ENCODE measurements at places on chromosomes 7 and 10.

- DNase-seq, result peak; percentile 77
Observed at GRCh38 chr10:34731885-34732701, 83.0 kb downstream of the PARD3 start.

DNA sequence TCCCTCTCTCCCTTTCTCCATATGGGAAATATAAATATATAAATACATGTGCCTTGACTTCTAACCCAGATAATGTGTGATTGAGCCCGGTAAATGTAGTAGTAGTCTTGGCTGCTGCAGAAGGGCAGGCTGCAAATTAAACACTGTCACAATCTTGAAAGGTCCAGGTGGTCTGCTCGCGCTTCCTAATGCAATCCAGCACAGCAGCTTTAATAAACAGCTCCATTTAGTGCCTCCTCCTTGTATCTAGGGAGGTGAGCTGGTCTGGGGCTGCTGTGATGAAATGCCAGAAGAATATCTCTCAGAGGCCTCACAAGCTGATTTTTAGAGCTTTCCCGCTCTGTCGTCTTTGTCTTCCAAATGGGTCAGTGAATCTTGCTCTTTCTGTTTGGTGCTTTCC, 782 bp downstream of the POU6F2 start:
- DNase-seq, result no peak

DNA sequence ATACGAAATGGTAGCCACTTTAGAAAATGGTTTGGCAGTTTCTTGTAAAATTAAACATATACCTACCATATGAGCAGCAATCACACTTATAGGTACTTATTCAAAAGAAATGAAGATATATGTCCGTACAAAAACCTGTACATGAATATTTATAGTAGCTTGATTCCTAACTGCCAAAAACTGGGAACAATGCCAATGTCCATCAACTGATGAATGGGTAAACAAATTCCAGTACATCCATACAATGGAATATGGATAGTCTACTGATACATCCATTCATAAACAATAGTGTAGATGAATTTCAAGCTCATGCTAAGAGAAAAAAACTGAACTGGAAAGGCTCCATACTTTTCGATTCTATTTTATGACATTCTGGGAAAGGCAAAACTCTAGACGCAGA, 68.5 kb downstream of the AGK start:
- no peak for DNase-seq

GRCh38 chr7:143199040-143199439, 15.8 kb downstream of the TAS2R39 start:
- no peak for DNase-seq

DNA sequence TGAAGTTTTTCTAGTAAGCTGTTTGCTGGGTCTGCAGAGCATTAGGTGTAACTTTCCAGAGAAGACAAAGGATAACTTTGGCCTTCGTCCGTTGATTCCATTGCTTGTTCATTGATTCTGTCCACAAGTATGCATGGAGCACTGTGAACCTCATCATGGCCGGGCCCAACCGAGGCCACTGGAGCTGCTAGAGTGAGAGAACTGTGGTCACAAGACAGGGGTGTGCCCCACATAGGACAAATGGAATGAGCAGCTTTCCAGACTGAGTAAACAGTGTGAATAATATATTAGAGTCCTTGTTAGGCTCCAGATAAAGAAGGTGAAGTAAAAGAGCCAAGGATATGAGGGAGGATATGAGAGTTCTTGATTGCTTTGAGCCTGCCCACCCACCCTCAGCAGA, 24.9 kb downstream of the MBL2 start:
- DNase-seq, result no peak

DNA sequence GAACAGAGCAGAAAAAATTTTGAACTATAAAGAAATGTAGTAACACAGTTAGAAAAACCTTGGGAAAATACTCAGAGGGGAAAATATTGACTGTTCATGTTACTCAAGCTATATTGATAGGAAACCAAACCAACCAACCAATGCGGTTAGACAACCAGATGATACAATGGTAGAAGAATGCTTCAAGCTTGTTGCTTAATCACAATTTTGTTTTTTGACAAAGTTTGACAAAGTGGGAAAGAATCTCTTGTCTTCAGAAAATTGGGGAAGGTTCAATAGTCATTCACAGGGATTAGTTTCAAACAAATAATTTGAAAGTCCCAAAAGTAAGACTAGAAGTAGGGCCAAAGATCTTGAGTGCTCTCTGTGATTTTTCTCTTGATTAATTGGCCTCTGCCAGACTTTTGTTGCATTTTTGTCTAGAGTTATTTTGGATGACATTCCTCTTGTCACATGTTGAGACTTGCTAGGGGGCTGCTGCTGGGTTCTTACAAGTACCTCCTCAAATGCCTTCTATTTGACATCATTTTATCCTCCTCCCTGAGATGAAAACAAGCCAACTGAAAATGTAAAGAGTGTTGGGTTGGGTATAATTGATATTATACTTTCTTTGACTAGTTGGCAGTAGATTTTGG, 233.1 kb upstream of the PHYHIPL start:
- peak; percentile 59 for DNase-seq

DNA sequence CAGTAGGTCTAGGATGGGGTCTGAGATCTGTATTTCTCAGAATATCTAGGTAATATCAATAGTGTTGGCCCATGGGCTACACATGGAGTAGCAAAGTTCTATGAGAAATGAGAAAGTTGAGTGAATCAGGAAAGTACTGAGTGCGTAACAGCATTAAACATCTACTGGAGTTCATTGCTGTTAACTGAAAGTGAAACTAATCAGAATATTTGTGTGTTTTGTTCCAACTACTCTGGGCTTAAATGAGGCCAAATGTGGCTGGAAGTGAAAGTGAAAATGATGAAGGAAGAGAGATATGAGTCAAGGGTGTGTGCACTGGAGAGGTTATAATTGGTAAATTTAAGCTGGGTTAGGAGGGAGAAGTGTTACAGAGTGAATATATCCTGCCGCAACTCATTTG, 46.5 kb downstream of the TMEM106B start:
- peak; percentile 4 for DNase-seq

DNA sequence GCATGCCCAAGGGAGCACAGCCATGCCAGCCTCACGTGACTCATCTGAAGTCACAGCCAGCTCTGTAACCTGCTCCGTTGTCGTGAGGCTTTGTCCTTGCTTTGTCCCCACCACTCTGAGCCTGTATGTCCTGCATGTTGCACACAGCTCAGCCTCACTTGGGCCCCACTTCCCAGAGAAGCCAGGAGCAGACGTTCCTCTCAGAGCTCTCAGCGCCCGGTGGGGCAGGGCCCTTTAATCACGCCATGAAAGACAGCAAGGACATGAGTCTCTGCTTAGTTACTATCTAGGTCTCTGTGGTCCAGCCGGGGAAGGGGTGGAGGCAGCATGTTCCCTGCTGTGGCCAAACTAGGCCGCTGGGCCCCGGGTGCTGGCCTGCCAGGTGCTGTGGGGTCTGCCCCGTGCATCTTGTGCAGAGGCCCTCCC, 127.4 kb upstream of the FAM20C start:
- DNase-seq, result no peak

DNA sequence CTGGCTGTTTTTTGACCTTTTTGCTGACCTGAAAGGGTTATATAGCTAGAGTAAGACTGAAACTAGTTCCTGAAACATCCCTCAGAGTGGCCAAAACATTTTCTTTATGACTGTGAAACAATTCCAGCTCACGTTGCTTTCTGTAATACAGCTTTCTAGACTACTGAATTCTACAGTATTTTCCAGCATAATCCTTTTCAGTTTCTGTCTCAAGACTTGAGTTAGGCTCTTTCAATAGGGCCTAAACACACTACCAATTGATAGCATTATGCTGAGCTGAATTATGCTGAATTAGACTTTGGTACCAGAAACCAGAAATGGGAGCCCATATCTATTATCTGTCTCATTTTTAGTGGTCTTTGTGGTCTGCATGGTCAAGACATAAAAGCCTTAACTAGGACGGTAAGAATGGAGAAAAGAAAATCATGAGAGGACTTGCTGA, 72.6 kb downstream of the EPDR1 start:
- no peak for DNase-seq

GRCh38 chr10:94785211-94785610, 22.7 kb downstream of the CYP2C19 start:
- DNase-seq, result no peak

GRCh38 chr7:111212857-111213523, 122.1 kb downstream of the LRRN3 start:
- DNase-seq, result no peak

GRCh38 chr10:48737886-48738285, 53.2 kb downstream of the WDFY4 start:
- no peak for DNase-seq

DNA sequence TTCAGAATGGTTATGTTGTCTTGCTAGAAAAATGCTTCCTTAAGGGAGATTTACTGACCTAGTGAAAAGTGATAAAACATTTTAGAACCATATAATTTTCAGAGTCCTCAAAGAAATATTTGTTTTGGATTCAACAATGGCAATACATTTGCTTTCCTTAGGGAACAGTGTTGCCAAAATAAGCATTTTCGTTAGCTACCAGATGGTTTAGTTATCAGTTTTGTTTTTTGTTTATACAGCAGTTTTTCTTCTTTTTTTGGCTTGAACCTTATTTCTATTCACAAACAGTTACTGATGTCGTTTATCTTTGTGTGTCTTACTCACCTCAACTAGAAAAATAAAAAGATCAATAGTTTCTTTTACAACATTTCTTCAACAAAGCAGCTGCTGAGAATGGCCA, 48.6 kb downstream of the EXOC4 start:
- DNase-seq, result no peak

GRCh38 chr10:80684259-80684658, 146.6 kb downstream of the SH2D4B start:
- peak; percentile 6 for DNase-seq

DNA sequence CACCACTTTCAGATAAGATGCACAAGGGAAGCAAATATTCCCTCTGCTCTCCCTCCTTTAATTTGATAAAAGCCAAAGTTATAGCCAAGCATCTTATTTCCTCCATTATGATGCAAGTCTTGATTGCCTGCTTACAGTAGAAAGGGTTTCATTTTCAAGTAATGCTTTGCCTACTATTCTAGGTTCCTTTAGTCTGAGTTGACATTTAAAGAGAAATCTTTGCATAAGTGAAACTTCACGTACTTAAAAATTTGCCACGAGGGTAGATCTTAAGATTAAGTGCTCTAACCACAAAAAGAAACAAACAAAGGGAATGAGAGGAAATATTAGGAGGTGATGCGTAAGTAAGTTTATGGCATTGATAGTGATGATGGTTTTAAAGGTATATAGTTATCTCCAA, 78.1 kb upstream of the VWDE start:
- no peak for DNase-seq

GRCh38 chr7:98955992-98956391, 77.7 kb downstream of the TRRAP start:
- DNase-seq, result no peak

GRCh38 chr7:80804589-80804988, 114.3 kb downstream of the SEMA3C start:
- no peak for DNase-seq

DNA sequence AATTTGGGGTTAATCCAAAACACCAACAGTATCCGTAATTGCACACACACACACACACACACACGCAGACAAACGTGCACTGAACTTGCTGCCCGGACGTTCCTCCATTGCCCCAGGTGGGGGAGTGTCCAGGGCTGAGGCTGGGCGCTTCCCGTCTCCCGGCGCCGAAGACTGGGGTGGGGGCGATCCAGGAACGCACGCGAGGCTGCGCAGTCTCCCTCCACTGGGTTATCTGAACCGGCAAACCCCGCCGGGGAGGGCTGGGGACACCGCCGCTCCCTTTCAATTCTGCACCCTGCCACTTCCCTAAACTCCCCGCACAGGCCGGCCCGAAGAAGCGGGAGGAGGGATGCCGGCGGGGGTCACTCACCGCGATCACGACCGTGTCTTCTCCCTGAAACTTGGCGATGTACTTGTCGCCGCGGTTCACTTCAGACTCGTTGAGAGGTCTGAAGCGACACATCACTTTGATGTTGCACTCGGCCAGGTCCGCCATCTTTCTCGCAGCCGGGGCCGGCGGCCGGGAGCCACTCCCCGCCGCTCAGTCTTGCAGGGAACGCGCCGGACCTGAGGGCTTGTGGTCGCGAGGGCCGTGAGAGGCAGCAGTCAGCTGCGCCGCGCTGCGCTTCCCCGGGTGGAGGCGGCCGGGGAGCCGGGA, 618 bp downstream of the KIF5B start:
- peak; percentile 52 for DNase-seq

GRCh38 chr10:126458466-126458865, 70.2 kb upstream of the ADAM12 start:
- DNase-seq, result peak; percentile 72

DNA sequence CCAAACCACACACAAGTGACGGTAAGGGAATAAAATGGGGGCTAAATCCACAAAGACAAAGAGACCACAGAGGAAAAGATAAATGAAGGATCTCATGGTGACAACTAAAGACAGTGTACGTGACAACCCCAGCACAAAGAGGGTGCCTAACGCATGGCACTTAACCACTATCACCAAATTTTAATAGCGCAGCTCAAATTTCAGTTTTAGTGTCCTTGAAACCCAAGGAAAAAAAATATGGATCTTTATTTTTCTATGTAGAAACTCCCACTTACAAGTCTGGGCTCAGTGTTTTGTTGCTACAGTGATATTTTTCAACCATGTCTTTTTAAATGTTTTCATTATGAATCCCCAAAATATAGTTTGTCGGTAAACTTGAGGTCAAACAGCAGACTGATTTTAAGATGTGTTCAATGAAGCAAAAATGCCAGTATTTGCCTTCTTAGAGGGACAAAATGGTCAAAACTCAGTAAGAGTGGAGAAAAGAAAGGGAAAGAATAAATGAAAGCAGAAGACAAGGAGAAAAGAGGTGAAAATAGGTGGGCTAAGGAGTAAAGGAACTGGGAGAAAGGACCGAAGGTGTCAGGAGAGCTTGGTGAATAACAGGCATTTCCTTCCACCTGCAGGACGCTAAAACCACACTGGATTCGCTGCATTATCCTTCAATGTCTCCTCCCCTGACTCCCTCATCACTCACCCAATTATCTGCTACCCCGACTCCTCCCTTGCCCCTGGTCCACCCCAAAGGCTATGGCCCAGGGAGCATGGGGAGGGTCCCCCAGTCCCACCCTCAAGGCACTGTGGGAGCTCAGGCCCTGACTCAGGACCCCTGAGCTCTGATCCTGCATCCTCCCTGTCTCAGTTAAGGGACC, 3.5 kb downstream of the ASB13 start:
- no peak for DNase-seq

- no peak for DNase-seq
Observed at GRCh38 chr10:42952931-42953683, 123.8 kb upstream of the RET start.

DNA sequence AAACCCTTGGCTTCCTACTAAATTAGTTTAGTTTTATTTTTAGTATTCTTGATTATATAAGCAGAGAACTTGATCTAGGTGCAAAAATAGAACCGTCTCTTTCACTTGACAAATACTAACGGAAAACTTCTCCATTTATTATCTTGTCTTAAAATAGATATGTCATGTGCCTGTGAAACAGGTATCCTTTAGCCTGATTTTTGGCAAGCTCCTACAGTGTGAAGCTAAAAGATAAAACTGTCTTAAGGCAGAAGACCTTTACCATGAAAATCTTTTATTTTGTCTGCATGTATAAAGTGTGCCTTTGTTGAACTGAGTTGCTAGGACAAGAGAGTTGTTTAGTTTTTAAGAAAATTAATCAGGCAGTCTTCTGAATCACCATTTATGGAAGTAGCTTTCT, 90.6 kb downstream of the CYP51A1 start:
- no peak for DNase-seq

Data from fibroblast of skin of right quadriceps (primary cell).